Inflammatory macrophage treated with lipopolysaccharide for 1 hour (primary cell): ENCODE measurements at places on chromosomes 4 and X.

DNA sequence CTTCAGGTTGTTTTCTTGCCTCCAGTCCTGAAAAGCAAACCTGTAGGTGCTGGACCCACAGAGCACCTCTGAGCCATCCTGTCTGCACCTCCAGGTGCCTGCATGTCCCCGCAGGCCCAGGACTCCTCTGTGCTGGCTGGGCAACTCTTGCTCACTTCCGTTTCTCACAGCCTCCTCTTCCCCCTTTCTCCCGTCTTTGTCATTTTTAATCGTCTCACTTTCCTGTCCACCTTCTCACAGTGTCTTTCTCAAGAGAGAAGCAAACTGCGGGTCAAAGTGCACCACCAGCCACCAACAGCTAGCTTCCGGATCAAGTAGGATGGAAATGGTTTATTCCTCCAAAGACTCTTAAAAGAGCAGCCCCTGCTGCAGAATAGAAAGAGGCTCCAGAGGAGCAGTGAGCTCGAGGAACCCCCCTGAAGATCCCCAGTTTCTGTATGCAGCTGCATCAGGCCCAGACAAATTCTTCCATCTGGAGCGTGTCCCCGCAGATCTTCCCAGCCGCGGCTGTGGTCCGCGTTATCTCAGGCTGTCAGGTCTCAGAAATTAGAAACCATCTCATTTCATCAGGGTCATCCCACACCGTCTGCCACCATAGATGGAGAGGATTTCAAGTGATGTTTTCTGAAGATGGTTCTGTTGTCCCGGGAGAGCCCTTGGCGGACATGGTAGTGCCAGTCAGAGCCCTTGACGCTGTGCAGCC, 87.7 kb downstream of the FHDC1 start:
- no peak for DNase-seq

GRCh38 chr4:22253431-22253830, 262.4 kb downstream of the ADGRA3 start:
- no peak for DNase-seq

DNA sequence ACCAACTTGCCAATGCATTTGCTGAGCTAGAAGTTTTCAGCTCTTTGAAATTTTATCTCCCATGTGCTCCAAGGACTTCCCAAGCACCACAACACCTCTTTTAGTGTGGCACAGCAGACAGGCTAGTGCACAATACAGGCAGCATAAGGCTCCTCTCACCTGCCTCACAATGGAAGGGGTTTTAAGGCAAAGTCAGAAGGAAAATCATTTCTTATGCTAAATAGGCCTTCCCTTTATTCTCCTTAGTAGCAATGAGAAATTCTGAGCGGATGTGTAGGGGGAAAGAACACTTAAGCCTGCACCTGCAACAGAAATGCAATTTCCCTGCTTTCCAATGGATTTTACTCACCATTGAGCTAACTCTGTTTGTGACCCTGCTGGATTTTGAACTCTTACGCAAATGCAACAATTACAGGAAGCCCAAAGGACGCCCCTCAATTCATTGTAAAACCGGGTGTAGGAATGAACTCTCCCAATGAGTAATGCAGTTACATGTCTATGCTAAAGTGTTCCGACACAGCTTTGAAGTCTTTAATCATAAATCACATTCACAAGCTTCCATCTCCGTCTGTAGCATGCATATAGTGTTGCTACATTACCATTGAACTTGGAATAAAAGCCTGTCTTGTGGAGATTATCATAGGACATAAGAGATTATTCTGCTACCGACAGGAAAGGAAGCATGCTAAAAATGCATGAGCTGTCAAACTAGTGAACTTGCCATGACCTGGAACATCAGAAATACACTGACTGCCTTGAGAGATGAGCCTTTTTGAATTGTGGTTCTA, 1084.9 kb downstream of the RPA4 start:
- DNase-seq, result no peak

GRCh38 chrX:41468647-41469323, 21.6 kb downstream of the NYX start:
- DNase-seq, result no peak
